ENCODE measurements at places on chromosomes 4 and X.

DNA sequence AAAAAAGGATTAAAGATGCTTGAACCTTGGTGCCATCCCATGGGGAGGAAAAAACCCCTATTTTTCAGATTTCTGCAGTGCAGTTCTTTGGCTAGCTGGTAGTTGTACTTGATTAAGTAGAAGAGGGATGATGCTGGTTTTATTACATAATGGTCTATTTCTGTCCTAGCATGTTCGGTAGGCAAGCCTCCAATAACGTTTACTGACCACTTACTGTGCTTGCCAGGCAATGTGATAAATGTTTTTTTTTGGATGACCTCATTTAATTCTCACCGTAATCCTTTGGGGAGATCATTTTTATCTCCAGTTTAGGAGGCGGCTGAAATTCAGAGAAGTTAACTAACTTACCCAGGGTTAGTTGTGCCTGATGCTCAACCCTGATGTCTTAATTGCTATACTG, 92.1 kb upstream of the RPA4 start:
- DNase-seq = peak; percentile 58

DNA sequence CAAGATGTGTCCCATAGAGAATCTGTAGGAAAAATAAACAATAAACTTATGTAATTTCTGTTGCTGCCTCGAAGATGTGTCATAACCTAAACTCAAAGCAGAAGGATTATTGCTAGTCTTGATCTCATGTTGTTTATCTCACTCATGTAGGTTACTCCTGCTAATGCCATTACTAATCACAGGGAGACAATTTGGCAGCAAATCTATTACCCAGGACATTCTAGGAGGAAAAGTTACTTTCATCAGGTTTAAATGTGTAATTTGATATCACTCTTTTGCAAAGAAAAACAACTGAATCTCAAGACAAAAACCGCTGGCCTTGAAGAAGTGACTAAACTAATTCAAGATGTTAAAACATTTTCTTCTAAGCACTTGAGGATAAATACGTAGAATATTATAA, 34.0 kb downstream of the LDOC1 start:
- no peak for DNase-seq

GRCh38 chrX:16629909-16630308, 20.0 kb upstream of the S100G start:
- DNase-seq = no peak

DNA sequence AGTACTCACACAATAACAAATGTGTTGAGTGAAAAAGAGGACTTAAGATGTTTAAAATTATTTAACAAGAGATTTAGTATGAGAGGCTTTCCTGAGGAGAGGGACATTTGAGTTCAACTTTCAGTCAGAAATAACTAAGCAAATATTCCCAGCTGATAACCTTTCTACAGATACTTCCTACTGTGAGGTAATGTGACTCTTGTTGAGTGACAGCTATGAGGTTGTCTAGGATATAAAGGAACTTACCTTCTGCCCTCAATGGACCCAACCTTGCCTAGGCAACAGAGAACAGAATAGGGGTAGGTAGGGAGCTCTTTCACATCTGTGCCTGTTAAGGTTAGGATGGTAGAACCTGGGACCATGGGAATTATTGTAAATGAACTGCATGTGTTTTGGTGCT, 54.7 kb downstream of the GLUD2 start:
- no peak for DNase-seq

GRCh38 chr4:155377276-155377675, 511 bp upstream of the MAP9 start:
- peak; percentile 28 for DNase-seq

DNA sequence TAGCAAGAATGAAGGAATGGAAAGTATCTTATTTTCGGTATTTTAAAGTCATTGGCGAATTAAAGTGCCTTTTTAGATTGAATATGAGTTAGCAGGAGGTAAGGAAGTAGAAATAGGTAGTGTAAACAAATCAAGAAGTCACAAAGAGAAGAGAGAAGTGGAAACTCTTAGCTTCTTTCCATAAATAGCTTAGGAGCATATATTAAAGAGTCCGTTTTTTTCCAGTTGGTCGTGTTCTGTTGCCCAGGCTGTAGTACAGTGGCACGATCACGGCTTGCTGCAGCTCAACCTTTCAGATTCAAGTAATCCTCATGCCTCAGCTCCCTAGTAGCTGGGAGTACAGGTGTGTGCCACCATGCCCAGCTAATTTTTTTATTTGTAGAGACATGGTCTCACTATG, 56.4 kb downstream of the UBE2K start:
- no peak for DNase-seq

- no peak for DNase-seq
Observed at GRCh38 chrX:136147976-136148375, 643 bp downstream of the FHL1 start.

DNA sequence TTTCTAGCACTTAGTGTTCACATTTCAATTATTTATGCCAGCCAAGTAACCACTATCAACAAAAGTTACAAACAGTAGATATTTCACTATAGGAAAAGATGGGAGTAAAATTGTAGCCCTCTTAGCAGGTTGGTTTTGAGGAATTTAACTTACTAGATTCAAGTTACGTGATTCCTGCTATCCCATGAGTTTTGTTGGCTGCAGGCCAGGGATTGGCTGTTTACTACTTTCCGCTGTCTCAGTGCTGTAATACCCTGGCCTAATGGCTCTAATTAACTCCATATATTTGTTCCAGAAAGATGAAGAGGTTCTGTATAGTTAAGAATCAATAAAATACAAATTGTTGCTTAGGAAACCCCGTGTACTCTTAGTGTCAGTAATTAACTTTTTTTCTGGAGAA, 55.5 kb upstream of the MAGED1 start:
- DNase-seq = peak; percentile 59

DNA sequence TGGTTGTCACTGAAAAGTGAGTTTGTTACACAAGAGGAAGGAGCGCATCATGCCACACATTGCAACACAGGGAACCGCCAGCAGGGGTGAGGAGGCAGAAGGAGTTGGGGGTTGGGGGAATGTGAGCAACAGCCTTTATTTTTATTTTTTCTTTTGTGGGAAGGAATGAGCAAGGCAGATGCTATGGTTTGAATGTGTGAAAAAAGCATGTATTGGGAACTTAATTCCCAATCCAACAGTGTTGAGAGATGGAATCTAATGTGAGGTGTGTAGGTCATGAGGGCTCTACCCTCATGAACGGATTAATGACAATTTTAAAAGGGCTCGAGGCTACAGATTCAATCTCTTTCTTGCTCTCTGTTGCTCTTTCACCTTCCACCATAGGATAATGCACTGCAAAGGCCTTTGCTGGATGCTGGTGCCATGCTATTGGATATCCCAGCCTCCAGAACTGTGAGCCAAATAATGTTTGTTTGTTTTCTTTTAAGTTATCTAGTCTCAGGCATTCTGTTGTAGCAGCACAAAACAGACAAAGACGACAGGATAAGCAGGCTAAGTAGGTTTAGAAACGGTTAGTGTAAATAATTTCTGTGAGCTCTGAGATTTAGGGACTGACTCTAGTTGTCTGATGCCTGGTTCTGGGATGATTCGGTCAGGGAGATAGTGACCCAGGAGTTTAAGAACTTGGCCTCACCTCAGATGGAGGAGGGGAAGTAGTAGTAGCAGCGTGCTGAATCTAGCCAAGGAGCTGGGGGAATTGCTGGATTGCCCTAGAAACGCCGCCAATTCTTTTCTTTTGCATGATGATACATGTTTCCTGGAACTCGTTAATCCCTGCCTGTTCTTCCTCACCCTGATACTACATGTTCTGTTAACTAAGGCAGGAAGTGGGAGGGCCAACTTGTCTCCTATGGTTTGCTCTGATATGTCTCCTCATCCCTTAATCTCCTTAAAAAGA, 156.6 kb upstream of the CTSO start:
- peak; percentile 69 for DNase-seq

GRCh38 chr4:75502671-75503070, 11.5 kb downstream of the RCHY1 start:
- DNase-seq = no peak

DNA sequence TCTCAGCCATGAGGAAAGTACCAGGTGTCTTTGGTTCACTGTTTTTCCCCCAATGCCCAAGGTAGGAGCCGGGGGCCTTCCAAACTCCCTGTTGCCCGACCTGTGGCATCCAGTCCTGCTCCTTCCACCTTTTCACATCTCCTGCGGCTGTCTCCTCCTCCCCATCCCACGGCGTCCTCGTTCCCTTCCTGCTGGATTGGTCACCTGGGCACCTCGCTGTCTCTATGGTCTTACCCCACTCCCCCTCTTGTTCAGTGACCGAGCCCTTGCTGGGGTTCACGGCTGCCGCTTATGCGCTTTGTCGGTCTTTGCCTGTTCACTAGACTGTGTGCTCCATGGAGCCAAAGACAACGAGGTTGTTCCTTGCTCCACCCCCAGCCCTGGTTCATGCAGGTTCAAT, 188.7 kb upstream of the PSAPL1 start:
- DNase-seq = no peak

DNA sequence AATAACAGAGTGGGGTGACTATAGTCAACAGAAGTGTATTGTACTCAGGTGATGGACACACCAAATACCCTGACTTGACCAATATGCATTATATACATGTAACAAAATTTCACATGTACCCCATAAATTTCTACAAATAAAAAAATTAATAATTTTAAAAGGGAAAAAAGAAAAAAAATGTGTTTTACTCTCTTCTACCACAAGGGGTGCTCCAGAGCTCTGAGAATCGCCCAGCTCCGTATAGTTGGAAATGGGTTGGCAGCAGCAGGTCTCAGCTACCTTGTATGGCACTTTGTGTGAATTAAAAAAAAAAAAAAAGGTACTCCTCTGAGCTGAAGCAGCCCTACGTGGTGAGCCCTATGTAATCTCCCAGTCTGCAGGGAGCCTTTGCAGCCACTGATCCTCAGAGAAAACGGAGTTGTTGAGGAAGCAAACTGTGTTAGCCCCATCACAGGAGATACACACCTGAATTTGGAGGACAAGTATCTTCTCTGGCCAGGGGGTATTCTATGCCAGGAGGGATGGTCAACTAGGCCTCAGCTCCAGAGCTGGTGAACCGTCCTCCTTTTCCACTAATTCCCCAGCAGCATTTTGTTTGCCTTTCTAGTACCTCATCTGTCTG, 17.2 kb upstream of the POLA1 start:
- DNase-seq = peak; percentile 13

DNA sequence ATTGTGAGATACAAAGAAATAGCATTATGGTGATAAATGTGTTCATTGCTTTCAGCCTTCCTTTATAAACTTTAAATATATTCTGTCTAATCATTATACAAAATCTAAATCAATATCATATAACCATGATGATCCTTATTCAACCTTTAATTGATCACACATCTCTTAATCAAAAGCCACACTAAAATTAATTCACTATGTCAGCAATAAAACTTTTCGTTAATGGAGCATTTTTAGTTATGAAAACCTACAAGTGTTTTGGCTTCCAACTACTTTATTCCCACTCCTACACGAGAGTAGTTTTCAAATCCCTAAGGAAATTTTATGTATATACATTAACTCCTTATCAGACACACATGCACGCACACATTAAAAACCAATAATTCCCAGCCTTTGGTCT, 530.2 kb downstream of the KCTD8 start:
- no peak for DNase-seq

GRCh38 chr4:7425124-7425523, 9.6 kb downstream of the PSAPL1 start:
- no peak for DNase-seq

- DNase-seq = peak; percentile 91
Observed at GRCh38 chr4:30537456-30537855, 182.7 kb upstream of the PCDH7 start.

GRCh38 chr4:119540249-119540648, 88.4 kb downstream of the PDE5A start:
- DNase-seq = no peak

- no peak for DNase-seq
Observed at GRCh38 chrX:129825746-129826505, 17.8 kb downstream of the ZDHHC9 start.

DNA sequence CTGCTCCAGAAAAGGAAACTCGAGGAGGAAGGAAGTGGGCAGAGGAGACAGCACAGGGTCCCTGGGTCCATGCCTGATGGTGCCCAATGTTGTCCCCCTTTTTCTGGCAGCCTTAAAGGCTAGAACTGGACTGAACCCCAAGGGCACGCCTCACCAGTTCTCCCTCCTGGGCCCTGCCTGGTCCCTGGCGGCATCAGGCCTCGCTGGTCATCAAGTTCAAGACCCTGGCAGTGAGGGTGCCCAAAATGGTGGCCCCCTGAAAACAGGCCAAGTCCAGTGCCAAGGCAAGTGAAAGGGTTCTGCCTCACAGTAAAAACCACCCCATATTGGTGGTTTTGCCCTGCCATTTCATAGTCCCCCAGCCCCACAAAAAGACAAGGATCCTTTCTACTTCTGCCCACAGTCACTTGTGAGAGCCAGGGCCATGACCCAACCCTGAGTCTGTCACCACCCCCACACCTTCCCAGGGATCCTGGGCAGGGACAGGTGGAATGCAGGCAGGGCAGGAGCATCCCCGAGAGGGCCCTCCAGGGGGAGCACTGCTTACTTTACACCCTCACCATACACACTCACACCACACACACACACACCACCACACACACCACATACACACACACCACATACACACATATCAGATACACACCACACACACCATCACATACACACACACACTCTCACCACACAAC, 107.6 kb downstream of the DCTD start:
- DNase-seq = peak; percentile 11

GRCh38 chrX:51494409-51494808, 2.0 kb downstream of the NUDT11 start:
- DNase-seq = no peak

DNA sequence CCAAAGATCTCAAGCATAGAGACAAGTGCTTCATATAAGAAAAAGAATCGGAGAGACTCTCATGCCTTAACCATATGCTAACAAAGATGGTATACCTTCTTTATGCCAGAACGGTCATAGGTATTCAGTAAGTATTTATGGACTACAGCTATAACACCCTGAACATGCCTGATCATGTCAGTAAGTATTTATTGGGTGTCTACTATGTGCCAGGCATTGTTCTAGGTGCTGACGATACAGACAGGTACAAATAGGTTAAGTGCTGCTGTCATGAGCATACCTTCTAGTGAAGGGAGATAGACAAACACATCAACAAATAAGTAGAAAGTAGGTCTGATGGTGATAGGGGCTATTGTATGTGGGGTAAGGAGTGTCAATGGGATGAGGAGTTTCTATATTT, 9.5 kb upstream of the MID1 start:
- DNase-seq = no peak

GRCh38 chr4:30724247-30724646, 4.1 kb downstream of the PCDH7 start:
- DNase-seq = no peak

GRCh38 chrX:45187731-45188130, 12.9 kb downstream of the DIPK2B start:
- no peak for DNase-seq
